ENCODE measurements at places on chromosomes 16 and 17. TPM values are rescaled to one million over a fixed set of nuclear protein-coding genes. Genes with fewer than 3 reads are reported as not detected.

The STX1B gene
- 1.3 TPM for total RNA-seq

GRCh38 chr17:7745748-7746470, 28.4 kb downstream of the DNAH2 start:
- no peaks in the 10 kb centered on the region for H3K36me3 ChIP-seq
- H3K4me3 ChIP-seq, result no peak overlapping the region
- H3K27ac ChIP-seq, result no peak overlapping the region
- peak; percentile 64 for DNase-seq
- H3K27me3 ChIP-seq, result peaks cover 5% of the 10 kb centered on the region
- H3K4me1 ChIP-seq, result no peaks in the 10 kb centered on the region

DNA sequence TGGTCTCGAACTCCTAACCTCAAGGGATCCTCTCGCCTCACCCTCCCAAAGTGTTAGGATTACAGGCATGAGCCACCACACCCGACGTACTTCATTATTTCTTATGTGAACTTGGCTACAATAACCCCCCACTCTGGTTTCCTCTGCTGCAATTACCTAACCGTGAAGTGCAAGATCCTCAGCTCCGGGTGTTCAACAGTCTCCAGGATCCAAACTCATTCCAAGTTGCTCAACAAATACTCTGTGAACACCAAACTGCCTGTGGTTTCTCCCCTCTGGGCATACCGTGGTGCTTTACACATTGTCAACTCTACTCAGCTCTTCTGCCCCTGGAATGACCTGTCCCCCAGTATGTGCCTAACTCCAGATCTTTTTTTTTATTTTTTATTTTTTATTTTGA, 6.8 kb upstream of the SULT1A1 start:
- no peaks in the 10 kb centered on the region for H3K4me1 ChIP-seq
- H3K36me3 ChIP-seq, result no peaks in the 10 kb centered on the region
- DNase-seq, result no peak

DNA sequence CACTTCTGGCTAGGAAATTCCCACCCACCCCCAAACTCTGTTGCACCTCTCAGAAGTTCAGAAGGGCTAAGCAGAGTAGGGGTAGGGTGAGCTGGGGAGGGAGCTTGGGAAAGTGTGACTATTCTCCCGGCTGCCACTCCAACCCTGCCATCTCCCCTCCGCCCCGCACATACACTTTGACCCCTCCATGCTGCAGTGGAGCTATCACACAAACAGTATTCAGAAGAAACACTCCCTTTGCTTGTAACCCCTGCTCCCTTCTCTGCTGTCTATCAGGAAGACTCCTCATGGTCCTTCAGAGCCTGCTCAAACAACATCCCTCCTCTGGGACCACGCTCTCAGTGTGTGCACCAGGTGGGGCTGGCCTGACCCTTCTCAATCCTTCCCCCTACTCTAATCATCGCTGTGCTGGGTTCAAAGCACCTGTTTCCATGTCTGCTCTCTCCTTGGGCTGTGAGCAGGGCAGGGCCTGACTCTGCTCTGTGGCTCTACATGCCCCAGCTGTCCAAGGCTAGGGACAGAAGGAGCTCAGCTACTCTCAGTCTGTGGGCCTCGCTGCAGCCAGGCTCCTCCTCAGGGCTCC, 8.6 kb downstream of the SLC13A5 start:
- H3K27ac ChIP-seq, result no peak overlapping the region
- no peaks in the 10 kb centered on the region for H3K27me3 ChIP-seq
- H3K4me1 ChIP-seq, result no peaks in the 10 kb centered on the region
- DNase-seq, result no peak
- H3K36me3 ChIP-seq, result no peaks in the 10 kb centered on the region
- H3K4me3 ChIP-seq, result no peak overlapping the region

The CACNG3 gene
- total RNA-seq, result not detected

The GAS7 gene
- total RNA-seq, result 32.7 TPM

- no peak overlapping the region for H3K4me3 ChIP-seq
- H3K36me3 ChIP-seq, result no peaks in the 10 kb centered on the region
- no peak overlapping the region for H3K27ac ChIP-seq
- no peaks in the 10 kb centered on the region for H3K27me3 ChIP-seq
- H3K4me1 ChIP-seq, result no peaks in the 10 kb centered on the region
These were observed 69.8 kb upstream of the METRNL start for GRCh38 chr17:83009414-83010205.

DNA sequence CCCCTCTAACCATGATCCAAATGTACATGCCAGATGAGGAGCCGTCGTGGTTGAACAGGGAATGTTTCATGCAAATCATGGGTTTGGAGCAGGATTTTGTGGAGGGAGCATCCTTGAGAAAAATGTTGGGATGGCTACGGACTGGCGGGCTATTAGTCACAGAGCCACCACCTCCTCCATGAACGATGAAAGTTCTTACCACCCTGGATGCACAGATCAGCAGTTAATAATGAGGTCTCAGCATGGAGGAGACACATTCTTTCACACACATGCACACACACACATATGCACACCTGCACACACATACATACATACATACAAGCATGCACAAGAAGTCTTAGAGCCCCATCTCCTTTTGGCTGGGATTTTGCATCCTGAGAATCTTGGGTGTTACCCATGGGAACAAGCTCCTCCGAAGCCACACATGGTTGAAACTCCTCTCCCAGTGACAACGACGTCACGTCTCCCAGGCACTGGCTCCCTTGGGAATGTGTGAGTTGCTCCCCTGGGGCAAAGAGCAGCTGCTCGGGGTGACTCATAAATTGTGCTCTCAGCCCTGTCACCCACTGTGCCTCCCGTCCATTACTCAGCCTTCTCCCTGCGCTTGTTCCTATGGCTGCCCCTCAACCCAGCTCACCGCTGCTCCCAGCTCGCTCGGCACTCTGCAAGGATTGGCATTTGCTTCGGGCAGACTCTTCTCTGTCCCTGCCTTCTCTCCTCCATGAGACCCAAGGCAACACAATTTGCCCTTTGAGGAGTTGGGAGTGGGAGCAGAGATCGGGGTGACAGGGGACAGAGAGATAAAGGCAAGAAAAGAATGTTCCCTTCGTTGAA, 344.6 kb downstream of the SOX9 start:
- H3K36me3 ChIP-seq, result no peaks in the 10 kb centered on the region
- no peak overlapping the region for H3K4me3 ChIP-seq
- no peaks in the 10 kb centered on the region for H3K27me3 ChIP-seq

DNA sequence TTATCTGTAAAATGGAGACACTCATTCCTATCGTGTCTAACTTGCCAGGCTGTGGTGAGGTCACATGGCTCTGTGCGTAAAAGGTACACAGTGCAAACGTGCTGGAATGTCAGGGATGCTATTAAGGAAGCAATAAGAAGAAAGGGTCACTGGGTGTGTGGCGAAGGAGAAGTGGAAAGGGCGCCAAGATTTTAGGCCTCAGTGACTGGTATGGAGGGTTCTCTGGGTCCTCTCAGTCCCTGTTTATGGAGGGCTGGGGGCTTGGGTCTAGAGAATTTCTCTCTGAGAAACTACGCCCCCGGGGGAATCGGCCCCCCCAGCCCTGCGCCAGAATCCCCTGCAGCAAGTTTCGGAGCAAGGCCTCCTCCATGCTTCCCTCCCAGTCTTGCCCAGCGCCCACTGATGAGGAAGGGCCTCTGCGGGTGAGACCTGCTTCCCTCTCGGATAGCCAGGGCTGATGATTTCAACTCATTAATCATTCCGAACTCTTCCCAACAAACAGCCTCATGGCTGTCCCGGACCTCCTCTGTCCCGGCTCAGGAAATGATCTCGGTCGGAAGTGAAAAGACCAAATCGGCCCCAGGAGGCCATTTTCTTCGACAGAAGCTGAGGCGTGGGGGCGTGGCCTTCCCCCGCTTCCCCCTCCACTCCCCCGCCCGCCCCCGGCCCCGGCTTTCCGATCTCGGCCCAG, 1.2 kb upstream of the HEXIM1 start:
- peak overlapping the region; percentile 99 for H3K27ac ChIP-seq
- H3K36me3 ChIP-seq, result no peaks in the 10 kb centered on the region
- H3K27me3 ChIP-seq, result no peaks in the 10 kb centered on the region
- H3K4me1 ChIP-seq, result peaks cover 40% of the 10 kb centered on the region

DNA sequence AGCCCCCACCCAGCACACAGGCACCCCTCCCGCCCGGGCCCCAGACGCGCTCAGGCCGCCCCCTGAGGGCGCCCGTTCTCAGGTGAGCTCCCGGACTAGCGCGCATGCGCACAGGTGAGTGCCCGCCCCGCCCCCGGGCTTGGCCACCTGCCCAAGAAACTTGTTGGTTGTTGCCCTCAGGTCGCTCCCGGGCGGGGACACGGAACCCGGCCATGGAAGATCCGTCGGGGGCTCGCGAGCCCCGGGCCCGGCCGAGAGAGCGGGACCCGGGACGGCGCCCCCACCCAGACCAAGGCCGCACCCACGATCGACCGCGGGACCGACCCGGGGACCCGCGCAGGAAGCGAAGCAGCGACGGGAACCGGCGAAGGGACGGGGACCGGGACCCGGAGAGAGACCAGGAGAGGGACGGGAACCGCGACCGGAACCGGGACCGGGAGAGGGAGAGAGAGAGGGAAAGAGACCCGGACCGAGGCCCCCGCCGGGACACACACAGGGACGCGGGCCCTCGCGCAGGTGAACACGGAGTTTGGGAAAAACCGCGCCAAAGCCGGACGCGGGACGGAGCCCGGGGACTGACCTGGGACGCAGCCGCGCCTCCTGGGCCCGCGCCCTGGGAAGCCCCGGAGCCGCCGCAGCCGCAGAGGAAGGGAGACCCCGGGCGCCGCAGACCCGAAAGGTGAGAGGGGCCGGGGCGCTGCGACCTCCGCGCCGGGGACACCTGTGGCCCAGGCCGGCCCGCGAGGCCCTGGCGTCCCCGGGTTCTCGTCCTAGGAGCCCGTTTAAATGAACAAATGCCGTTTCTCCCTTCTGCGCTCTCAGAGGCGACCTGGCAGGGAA, at the start of gene MARVELD3:
Gene MARVELD3 (plus strand): TSS at position 167 of the 840 bp plus-strand sequence. CDS start 46 bp downstream, at position 213.
- H3K27ac ChIP-seq, result no peak within 1 kb of the TSS
- no peak within 1 kb of the TSS for H3K4me3 ChIP-seq
- no peak for DNase-seq
- no peaks in the 10 kb centered on the region for H3K36me3 ChIP-seq
- peaks cover 18% of the 10 kb centered on the region for H3K27me3 ChIP-seq

DNA sequence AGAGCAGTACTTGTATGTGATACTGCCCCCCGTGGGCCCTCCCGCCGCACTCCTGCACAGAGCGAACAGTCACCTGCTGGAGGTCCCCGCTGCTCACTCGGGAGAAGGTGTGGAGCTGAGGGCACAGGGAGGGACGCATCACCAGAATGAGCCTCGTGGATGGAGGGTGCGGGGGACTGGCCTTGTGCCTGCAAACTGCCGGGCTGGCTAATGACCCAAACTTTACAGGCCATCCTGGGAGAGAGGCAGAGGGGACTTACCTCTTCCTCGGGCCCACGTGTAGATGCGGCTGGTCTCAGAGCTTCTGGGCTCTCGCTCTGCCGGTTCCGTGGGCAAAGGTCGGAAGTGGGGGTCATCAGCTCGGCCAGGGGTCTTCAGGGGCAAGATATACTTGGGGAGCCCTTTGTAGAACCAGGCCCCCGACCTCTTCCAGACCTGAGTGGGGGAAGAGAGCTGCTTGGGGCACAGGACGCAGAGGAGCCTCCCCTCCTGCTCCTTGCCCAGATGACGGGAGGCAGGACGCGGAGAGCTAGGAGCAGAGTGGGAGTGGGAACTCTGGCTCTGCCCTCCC, 65.5 kb upstream of the DOC2B start:
- H3K36me3 ChIP-seq, result no peaks in the 10 kb centered on the region
- H3K27ac ChIP-seq, result no peak overlapping the region
- no peaks in the 10 kb centered on the region for H3K4me1 ChIP-seq
- DNase-seq, result no peak
- no peak overlapping the region for H3K4me3 ChIP-seq

The TMEM106A gene
- 13.4 TPM for total RNA-seq

- no peak overlapping the region for H3K4me3 ChIP-seq
- DNase-seq, result no peak
- H3K36me3 ChIP-seq, result no peaks in the 10 kb centered on the region
- H3K4me1 ChIP-seq, result no peaks in the 10 kb centered on the region
- H3K27ac ChIP-seq, result no peak overlapping the region
- peaks cover 3% of the 10 kb centered on the region for H3K27me3 ChIP-seq
These were observed 855 bp upstream of the MEOX1 start for GRCh38 chr17:43662413-43663141.

DNA sequence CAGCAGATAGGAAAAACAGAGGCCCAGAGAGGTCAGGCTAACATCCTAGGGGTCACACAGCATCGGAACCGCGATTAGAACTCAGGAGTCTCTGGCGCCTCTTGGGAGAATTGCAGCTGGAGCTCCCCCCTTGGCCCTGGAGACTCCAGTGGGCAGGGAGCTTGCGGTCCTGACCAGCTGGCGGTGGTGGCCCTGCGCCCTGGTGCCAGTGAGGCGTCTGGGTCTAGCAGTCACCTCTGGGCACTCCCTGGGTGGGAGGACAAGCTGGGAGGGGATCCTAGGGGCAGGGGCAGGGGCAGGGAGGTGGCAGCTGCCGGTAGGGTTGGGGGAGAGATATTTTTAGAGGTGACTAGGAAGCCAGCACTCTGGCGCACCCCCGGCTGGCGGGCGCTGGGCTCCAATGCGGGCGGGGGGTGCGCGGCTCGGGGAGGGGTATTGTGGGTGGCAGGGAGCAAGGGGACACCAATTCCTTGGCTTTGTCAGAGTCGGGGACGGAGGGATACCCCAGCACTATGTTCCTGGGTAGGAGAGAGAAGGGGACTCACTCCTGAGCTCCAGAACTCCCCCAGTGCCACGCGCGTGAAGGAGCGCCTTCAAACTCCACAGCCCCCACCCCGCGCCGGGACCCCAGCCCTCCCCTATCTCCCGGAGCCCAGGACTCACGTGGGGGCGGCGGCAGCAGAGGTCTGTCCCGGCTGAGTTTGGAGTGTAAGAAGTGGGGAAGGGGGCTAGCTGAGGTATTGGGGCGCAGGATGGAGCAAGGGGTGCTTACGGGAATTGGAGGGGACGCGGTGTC, 584 bp downstream of the PHOSPHO1 start:
- peaks cover 8% of the 10 kb centered on the region for H3K4me1 ChIP-seq
- H3K27me3 ChIP-seq, result peaks cover 2% of the 10 kb centered on the region
- peak overlapping the region; percentile 61 for H3K4me3 ChIP-seq
- H3K36me3 ChIP-seq, result no peaks in the 10 kb centered on the region
- DNase-seq, result no peak
